ENCODE measurements at places on chromosomes 11 and 22.

DNA sequence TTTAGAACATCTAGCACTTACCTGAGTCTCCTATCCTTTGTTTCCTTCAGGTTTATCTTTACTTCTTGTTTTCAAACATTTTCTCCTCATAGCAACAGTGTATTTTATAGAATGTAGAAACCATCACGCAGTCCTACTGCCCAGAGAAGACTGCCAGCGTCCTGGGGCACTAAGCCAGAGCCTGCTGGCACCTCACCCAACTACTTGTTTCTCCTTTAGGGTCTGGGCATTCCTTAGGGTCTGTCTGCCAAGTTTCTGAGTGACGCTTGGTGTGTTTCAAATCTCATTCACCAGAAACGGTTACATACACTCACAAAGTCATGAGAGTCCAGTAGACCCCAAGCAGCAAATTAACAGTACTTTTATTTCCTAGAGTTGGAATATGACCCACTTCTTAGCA lies 49.6 kb upstream of the SLC25A1 start:
- no peak for DNase-seq

GRCh38 chr11:64070314-64070681 lies 34.6 kb downstream of the FLRT1 start:
- no peak for DNase-seq

GRCh38 chr11:4887591-4887990 lies 5.9 kb downstream of the OR51T1 start:
- DNase-seq = no peak

DNA sequence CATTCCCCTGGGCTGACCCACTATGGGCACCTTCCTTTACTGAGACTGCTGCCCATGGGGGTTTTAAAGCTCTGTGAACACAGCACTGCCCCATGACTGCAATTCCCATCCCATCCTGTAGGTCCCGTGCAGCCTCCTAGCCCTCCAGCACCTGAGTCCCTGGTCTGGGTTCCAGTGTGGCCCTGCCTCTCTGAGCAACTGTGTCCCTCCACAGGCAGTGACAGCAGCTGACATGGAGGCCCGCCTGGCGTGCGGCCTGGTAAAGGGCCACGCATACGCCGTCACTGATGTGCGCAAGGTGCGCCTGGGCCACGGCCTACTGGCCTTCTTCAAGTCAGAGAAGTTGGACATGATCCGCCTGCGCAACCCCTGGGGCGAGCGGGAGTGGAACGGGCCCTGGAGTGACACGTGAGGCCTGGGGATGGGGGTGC lies 12.6 kb downstream of the OMP start:
- DNase-seq = no peak

GRCh38 chr22:39312410-39312809 lies 7.0 kb downstream of the RPL3 start:
- no peak for DNase-seq

All from hematopoietic multipotent progenitor cell (in vitro differentiated cells).